Hypothalamus (tissue), 51 donors: ENCODE measurements at places on chromosomes 5 and 9.

GRCh38 chr5:156350256-156350655, 23.3 kb downstream of the SGCD start:
- DNase-seq = no peak

- DNase-seq = no peak
Measured at GRCh38 chr5:68173007-68173406, 42.5 kb upstream of the PIK3R1 start.

DNA sequence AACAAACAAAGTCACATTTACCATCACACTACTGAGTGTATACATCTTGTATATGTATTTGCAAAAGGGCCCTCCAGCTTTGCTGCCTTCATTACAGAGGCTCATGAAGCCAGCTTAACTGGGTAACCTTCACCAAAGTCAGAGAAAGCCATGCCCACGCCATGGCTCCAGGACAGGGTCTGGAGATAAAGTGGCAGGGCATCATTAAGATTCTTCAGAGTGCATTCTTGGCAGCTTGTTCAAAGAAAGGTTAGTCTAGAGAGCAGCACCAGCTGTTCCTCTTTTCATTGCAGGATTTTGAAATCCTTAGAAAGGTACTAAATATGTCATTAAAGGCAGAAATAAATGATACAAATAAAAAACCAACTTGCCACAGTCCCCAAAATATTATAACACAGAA, 333.2 kb downstream of the NDUFS4 start:
- DNase-seq = no peak

DNA sequence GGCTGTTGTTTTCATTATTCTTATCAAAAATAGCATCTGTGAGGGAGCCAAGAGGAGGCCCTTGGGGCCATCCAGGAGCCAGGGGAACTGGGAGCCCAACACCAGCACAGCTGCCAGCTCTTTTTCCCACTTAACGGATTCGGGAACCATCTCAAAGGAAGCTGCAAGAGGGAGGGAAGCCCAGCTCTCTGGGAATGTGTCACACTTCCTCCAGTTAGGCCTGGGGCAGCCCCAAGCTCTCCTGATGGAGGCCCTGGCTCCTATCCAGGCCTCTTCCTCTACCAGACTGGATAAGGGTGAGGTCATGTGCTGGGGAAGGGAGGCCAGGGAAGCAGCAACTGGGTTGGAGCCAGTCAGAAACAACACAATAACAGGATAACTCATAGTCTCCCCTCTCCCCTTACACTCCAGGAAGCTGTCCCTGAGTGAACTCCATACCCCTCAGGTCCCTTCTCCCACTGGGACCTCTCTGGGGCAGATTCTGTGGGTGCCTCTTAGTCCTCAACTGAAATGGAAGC, 12.7 kb downstream of the CSF2 start:
- DNase-seq = no peak

DNA sequence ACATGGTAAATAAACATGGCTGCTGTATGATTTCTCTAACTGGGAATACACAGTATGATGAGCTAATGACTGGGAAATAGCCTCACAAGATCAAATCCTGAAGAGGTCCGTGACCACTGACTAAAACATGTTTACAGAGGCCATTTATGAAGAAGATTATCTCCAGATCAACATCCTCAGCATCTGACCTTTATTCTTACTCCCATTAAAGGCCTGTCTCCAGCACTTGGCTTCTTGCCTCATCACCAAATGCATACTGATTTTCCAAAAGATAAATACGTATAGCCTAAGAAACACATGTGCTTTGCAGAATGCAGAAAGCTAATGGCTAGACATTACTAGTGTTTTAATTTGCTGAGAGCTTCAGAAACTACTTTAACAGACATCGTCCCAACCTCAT, 108.0 kb upstream of the TSLP start:
- DNase-seq = no peak

- DNase-seq = no peak
Measured at GRCh38 chr5:126300293-126300692, 122.9 kb upstream of the GRAMD2B start.

- DNase-seq = peak; percentile 99
Measured at GRCh38 chr9:127224883-127225739, 39.5 kb upstream of the GARNL3 start.

- DNase-seq = no peak
Measured at GRCh38 chr9:28439688-28440087, 866.4 kb upstream of the C9orf72 start.

DNA sequence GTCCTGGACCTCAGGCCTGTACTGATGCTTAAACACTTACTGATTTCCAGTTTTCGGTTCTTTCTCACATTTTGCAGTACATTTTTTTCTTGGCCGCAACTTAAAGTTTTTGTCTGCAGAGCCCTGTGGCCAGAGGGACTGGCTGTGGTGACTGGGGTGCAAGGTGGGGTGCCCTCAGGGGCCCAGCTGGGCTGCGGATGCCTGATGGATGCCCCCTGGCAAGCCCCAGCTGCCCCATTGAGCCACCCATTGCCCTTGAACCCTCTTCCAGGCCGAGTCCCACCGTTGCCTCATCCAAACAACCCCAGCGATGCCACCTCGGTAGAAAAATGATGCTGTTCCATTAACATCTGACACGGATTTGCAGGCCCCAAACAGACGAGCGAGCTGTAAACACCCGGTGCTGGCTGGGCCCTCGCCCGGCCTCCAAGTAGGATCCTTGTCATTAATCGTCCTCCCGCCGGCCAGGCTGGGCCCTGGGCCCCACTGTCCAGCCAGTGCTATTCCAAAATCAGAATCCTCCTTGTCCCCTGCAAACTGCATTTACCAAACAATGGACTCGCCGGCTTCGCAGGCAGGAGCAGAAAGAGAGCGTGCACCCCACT, 107.9 kb downstream of the PHF2 start:
- DNase-seq = no peak

DNA sequence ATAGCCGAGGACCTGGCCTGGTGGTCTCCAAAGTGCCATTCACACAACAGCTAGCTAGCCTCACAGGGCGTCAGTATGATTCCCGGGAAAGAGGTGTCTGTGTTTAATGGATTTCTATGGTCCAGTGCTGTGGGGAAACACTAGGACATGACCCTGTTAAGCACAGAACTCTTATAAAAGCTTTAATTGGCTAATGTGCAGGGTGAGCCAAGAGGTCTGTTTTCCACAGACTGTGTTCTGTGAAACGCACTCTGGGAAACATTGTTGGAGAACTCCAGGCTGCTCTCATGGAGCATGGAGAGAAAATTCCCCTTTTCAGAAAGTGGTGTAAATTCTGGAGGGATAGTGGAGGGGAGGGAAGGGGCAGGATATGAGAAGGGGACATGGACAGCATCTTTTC, 331.4 kb downstream of the FBXL7 start:
- no peak for DNase-seq

DNA sequence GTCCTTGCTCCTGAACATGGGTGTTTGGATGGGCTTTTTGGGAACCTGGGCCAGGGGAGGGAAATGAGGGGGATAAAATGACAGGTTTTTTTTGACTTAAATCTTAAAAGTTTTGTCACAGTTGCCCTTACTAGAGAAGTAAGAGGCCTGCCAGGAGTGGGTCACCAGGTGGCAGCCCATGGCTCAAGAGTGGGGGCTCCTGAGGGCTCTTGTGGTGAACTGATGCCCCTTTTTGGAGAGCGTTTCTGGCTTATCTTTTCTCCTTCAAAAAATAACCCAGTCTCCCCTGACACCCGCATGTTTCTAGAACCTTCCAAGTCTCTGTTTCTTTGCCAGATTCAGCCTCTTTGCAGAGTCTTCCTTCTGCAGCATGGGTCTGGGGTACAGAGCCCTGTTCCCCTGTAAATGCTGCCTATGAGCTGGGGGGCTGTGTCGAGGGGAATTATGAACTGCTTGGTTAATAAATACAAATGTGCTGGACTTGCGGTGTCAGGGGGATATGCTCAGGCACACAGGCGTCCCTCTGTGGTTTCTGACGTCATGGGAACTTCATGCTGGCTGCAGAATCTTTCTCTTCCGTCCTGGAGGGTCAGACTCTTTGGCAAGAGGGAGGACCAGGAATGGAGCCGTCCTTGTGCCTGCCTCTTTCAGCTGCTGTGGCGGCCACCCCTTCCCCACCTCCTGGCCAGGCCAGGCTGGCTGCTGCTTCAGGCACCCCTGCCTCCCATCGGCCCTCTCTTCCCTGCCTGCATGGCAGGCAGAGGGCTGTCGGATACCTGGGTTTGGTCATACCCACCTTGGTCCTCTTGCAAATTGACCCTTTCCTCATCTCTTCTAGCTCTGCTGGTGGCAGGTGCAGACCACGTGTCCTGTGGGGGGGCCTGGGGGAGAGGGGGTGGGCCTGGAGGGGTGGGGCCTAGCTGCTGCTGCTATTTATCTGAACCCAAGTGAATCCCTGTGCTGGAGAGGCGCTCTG, 30.1 kb downstream of the PTPA start:
- no peak for DNase-seq

GRCh38 chr5:73644385-73644963, 18.5 kb downstream of the ARHGEF28 start:
- DNase-seq = no peak

- no peak for DNase-seq
Measured at GRCh38 chr9:92276331-92277032, 17.0 kb downstream of the IARS1 start.

GRCh38 chr5:172598251-172599203, 42.5 kb upstream of the NEURL1B start:
- no peak for DNase-seq

- DNase-seq = no peak
Measured at GRCh38 chr5:170644501-170644900, 139.0 kb upstream of the GABRP start.

DNA sequence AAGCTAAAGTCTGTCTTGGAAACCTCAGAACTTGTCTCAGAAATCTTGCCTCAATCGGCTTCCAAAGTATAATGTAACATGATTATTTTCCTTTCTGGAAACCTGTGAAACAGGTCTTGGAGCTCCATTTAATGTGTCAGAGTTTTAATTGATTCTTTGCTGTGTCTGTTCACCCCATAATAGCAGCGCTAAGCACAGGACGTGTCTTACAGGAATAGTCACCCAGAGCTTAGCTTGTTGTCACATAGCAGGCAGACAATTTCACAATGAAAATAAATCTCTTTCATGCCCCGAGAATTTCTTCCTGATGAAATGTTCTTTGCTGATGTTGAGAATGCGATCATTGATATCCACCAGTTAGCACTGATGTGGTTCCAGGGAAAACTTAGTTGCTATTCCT, 40.2 kb upstream of the PTPN3 start:
- DNase-seq = no peak

DNA sequence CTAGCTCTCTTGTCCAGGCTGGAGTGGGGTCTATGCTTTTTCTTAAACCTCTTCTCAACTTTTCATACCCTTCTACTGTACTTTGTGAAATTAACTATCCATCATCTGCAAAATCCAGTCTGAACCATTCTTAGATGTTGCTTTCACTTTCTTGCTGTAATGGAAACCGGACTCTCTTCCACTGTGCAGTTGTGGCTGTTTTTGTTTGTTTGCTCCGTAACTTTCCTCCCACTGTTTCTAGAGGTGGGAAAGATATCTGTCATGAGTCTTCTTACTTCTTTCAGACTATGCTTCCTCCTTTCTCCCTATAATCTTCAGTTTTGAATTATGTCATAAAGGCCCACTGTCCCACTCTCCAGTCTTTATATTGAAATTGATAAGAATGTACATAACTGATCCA, 6.5 kb downstream of the TNPO1 start:
- no peak for DNase-seq

GRCh38 chr9:95250462-95251221, 66.9 kb downstream of the FANCC start:
- DNase-seq = no peak

DNA sequence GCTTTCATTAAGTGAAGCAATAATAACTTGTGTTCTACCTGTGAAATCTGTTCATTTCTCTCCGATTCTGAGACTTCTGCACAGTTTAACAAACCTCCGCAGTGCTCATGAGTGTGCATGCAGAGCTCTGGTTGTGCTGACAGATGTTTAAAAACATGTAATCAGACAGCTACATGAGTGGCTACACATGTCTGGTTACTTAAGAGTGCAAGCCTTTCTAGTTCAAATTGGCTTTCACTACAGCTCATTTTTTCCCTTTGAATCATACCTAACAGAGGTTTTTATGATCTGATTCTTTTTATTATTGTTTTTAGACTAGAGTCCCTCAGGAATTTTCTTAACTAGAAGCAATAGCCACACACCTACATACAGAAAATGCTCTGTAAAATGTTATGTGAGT, 310.2 kb downstream of the ARRDC3 start:
- DNase-seq = no peak

DNA sequence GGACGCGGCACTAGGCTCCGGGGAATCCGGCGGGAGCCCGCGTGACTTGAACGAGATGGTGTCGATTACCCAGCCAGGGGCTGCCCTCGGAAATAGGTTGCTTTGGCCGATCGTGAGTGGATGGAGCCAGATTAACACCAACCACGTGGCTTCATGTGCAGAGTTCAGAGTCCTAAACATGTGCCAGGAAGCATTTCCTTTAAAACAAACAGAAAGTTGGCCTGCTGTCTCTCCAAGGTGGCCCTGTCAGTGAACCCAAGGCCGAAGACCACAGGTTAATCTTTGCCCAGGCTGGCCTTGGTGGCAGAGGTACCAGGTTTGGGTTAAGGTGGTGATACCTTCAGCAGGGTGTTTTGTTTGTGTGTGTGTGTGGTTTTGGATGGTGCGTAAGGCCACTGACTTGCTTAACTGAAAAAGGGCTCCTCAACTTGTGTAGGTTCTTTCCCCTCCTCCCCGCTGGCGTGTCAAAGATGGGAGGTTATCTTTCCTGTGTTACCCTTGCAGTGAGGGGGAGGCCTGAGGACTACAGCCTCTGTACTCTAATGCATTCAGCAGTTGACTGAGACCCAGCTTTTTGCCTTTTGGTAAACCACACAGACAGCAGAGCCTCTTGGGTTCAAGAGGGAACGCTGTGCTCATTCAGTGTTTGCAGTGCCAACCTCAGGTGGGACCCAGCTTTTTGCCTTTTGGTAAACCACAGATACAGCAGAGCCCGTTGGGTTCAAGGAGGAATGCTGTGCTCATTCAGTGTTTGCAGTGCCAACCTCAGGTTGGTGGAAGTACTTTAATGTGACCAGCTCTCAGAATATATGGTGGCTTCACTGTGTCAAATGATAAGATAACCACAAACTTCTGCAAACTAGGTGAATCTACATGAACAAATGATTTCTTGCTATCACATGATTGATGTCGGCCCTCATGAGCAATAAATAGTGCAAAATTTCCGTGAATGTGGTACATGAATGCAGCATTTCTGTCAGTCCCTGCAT, 1.4 kb downstream of the IQGAP2 start:
- no peak for DNase-seq

- DNase-seq = no peak
Measured at GRCh38 chr9:17519761-17520160, 59.1 kb upstream of the SH3GL2 start.
